Small intestine (tissue), 16 donors: ENCODE measurements at places on chromosomes 3 and 15.

DNA sequence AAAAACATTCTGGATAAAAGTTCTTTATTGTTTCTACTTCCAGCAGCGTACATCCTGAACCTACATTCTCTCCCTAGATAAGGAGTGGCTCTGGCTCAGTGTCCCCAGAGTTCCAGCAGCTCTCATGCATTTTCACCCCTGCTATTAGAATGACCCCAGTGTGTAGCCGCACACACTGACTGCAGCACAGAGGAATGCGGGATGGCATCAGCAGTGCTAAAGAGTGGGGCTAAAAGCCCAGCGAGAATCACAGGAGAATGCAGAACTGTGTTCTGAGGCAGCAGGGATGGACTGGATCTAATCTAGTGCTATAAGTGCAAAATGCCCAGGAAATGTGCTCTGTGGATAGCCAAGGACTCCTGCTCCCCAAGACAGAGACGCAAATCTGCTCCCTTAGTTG lies 66.4 kb upstream of the TJP1 start:
- no peak for DNase-seq

GRCh38 chr3:183698318-183698751 lies 738 bp downstream of the YEATS2 start:
- DNase-seq: peak; percentile 35

DNA sequence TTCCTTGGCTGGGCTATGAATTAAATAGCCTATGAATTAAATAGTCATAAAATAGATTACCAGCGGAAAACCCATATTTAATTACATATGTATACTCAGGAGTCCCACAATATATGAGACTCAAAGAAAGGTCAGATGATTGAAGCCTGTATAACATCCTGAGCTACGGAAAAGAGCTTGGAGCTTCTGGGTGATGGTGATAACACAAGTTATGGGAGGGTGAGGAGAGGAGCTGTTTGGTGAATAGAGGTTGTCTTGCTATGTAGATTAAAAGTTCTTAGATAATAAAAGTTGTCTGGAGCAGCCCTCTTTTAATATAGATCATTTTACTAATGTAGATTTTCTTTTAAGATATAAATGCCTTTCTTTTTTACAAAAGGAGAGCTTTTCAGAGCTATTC lies 1.8 kb downstream of the PML start:
- no peak for DNase-seq

- no peak for DNase-seq
These were observed 50.4 kb downstream of the COL6A5 start for GRCh38 chr3:130395916-130396315.

DNA sequence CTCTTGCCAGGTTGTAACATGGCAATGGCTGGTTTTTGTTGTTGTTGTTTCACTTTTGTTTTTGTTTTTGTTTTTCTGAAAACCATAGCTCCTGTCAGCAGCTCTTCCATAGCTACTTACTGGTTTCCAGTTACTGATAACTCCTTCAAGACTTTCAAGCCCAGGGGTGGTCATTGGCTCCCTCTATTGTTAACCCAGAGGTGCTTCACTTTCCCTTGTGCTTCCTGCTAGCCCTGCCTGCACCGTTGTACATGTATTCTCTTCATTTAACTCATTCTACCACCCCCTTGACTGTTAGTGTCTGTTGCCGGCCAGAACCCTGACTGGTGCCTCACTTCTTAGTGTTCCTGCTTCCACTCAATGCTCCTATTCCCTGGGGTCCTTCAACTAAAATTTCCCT lies 4.2 kb upstream of the TRAT1 start:
- DNase-seq: peak; percentile 64

GRCh38 chr3:46416125-46416810 lies 9.2 kb downstream of the CCRL2 start:
- peak; percentile 64 for DNase-seq

DNA sequence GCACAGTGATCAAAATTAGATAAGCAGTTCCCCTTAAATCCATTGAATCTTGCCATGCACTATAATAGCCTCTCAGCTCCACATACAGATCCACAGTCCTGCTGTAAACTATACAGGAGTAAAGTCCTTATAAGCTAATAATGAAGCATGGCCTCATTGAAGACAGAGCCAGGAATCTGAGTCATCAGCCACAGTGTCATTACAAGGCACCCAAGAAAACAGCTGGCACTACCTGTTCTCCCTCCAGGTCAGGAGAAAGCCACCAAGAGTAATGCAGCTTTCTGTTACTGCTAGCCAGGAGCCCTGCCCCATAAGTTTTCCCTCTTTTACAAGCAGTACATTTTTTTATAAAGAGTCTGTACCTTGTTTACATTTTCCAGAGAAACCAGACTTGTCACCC lies 27.3 kb downstream of the WDR49 start:
- DNase-seq: peak; percentile 4

- no peak for DNase-seq
These were observed 600.3 kb downstream of the GBE1 start for GRCh38 chr3:81161100-81161499.

DNA sequence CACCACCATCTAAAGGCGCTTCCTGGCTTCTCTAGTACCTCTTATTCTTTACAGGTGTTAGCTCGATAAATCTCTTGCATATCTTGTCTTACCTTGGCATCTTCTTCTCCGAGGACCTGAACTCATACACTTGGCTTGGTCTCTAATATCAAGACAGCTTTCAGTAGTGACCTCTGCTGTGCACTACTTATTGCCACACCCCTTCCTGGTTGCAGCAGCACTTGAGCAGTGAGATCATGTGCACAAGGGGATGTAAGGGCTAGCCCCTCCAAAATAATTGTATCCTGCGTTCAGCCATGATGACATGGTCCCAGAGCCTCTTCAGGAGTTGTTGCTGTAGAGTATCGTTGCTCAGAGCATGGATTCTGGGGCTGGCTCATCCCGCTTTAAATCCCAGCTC lies 1.3 kb upstream of the PLA1A start:
- DNase-seq: no peak

- no peak for DNase-seq
These were observed 659 bp upstream of the MYH15 start for GRCh38 chr3:108511055-108511454.

- DNase-seq: no peak
These were observed 131.6 kb upstream of the CMC1 start for GRCh38 chr3:28109829-28110228.

DNA sequence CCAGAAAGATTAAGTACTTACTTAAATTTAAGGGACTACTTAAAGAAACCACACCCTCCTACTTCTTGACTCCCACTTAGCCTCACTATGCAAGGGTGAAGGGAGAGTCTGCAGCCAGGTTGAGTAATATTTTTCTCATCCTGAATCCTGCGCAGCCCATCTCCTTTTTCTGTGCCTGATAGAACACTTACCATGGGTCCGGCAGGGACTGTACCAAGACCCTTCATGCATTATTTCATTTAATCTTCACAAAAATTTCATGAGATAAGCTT lies 562.6 kb upstream of the CFAP20DC start:
- DNase-seq: no peak
